NCI-H1436 (cell line): ENCODE measurements at places on chromosomes 7 and 10.

DNA sequence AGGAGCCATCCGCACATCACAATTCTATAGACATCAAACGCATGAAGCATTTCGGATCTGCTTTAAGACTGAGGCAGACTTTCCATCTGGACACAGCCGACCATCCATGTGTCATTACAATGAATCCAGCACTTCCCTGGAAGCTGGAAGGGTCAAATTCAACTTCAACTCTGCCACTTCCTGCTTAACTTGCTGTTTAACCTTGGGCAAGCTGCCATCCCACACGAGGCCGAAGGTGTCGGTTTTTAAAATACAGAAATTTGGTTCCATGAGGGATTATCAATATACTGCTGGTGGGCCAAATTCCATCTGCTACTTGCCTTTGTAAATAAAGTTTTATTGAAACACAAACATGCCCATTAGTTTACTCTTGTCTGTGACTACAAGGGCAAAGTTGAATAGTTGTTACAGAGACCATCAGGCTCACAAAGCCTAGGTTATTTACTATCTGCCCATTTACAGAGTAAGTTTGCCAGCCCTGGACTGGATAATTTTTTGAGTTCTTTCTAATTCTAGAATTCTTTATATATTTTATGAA lies 134.6 kb downstream of the FAM204A start:
- no peak for DNase-seq

- no peak for DNase-seq
Measured at GRCh38 chr10:120744040-120744439, 107.1 kb upstream of the WDR11 start.

GRCh38 chr7:8778459-8778858 lies 345.1 kb downstream of the NXPH1 start:
- DNase-seq: no peak

DNA sequence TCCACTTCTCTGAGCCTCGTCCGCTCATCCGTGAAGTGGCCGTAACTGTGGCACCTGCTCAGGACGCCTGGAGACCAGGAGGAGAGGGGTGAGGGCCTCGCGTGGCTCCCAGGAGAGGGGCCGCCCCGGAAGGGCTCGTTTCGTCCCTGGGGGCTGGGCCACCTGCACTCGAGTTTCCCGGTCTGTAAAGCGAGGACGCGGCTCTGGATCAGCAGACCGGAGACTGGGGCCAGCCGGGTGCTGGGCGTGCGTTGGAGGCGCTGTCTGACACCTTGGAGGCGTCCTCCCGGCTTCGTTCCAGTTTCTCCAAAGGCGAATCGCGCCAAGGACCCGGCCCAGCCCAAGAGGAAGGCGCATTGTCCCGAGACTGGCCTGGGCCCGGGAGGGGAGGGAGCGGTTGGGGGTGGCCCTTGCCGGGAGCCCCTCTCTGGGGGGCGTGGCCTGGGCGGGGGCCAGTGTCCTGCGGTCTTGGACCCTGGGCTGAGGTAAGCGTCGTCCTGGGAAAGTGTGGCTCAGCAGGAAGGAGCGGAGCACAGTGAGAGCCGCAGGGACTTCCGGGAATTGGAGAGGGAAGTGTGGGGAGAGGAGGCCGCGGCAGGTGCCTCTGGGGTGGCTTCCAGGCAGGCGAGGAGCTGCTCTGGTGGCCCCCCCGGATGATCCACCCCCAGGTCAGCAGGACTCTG lies 89.6 kb downstream of the FOXL3 start:
- DNase-seq: no peak

DNA sequence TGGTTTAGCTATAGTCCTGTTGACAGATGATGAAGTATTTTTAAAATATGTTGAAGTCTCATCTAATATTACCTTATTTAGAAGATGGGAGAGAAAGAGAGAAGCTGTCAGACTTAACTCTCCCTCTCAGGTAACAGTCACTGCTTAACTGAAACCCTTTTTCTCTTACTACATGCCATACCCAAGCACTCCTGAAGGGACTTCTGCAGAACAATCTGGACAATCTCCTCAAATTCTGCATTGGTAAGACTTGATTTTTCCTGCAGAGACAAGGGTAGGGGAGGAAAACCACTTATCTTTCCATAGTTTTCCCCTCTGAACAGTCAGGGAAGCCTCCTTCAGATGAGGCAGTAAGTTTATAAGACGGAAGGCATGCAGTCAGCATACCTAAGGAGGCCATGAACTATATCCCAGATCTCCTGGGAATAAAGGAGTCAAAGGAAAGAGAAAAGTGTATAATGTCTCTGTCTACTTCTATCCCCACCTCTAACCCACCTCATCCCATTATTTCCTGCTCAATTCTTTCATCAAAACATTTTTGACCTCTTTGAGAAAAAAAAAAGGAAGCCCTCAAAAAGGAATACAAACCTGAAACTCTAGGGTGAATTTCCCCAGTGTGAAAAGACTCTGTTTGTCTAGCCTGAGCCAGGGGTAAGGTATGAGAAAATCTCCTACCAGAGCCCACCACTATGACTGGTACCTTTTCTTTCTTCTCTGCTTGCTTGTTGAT lies 9.4 kb downstream of the ZCWPW1 start:
- no peak for DNase-seq

DNA sequence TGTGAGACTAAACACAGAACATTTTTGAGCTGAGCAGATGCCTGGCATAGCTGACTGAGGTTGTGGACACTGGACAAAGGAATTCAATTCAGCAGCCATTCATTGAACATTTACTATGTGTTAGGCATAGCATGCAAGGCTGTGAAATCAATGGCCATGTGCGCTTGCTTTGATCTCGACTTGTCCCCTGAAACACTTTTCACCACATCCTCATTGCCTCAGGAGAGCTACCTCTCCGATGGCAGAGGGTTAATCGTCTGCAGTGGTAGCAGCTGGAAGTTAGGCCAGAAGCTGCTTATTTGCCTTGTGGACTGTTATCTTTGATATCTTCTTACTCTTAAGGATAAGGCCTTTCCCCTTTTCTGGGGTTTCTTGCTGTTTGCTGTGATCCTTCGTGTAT lies 297.8 kb downstream of the AUTS2 start:
- DNase-seq: no peak

- DNase-seq: no peak
Measured at GRCh38 chr7:101772508-101773211, 44.8 kb upstream of the CUX1 start.

DNA sequence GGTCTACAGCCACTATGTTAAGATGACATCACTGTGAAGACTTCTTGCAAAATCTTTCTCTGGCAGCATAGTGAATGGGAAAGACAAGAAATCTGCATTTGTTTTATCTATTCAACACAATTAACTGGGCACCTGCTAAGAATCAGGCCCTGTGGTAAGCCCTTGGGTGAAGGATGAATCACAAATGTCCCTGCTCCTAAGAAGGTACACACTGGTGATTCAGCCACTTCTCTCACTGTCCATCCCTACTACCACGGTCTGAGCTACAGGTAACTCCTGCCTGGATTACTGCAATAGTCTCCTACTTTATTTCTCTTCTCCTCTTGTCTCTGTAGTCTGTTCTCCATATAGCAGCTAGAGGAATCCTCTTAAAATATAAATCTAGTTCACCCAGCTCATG lies 116.1 kb downstream of the HIBADH start:
- DNase-seq: no peak

DNA sequence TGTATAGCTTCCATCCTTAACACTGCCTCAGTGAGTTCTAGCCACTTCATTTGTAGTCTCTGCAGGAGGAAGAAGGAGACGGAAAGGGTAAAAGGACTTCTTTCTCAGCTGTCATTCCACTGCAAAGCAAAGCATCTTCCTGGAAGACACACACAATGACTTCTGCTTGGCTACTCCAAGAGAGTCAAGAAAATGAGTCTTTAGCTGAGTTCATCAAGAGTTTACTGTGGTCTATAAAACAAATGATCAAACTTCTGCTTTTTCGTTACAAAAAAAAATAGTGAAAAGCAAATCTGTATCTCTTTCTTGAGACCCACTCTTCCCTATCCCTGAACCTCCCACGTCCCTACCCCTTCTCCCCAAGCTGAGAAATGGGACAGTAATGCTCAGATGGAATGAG lies 205.0 kb upstream of the AHR start:
- DNase-seq: no peak
